Activated CD4-positive, alpha-beta T cell treated with anti-CD3 and anti-CD28 coated beads for 36 hours (primary cell): ENCODE measurements at places on chromosomes 1 and 21. TPM values are rescaled to one million over a fixed set of nuclear protein-coding genes. Genes with fewer than 3 reads are reported as not detected.

The ANGPTL3 gene
- total RNA-seq, result not detected

GRCh38 chr1:64693406-64693805 lies 51.5 kb upstream of the RAVER2 start:
- no peaks in the 10 kb centered on the region for H3K36me3 ChIP-seq
- no peaks in the 10 kb centered on the region for H3K27me3 ChIP-seq
- no peak overlapping the region for H3K4me3 ChIP-seq
- H3K4me1 ChIP-seq, result peaks cover 5% of the 10 kb centered on the region
- no peak for DNase-seq

DNA sequence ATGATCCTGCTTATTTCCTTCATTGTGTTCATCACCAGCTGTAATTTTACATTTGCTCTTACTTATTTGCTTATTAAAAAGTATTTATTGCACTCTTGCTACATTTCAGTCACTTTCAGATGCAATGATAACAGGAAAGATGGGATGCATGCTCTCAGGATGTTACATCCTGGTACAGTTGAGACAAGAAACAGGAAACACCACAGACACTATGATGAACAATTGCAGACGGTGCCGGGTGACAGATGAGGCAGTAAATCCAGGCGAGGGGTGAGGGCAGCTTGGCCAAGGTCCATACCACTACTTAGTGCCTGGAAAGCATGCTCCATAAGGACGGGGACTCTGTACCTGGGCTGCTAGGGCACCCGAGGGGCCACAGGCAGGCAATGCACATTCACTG lies 156.6 kb upstream of the RAB4A start:
- H3K27me3 ChIP-seq, result no peaks in the 10 kb centered on the region
- H3K4me3 ChIP-seq, result no peak overlapping the region
- H3K27ac ChIP-seq, result no peak overlapping the region

The SDF4 gene
- 108 TPM for total RNA-seq

The SPATC1L gene
- total RNA-seq, result 8.1 TPM

DNA sequence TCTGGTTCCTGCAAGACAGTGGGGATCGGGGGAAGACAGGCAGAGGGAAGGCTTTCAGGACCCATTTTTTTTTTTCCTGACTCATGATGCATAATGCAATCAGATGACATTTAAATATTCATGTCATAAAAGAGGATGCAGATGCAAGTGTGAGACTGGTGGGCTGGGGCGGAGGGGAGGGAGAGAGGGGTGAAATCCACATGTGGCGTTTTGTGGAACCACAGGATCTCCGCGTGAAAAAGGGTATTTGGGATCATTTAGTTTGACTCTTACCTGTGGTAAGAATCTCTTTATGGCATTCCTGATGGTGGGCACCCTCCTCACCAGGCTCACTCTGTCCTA lies 249.3 kb upstream of the CSF3R start:
- no peak overlapping the region for H3K4me3 ChIP-seq
- no peak for DNase-seq
- H3K4me1 ChIP-seq, result no peaks in the 10 kb centered on the region
- no peak overlapping the region for H3K27ac ChIP-seq

- peaks cover 14% of the 10 kb centered on the region for H3K4me1 ChIP-seq
- no peaks in the 10 kb centered on the region for H3K27me3 ChIP-seq
- no peak overlapping the region for H3K4me3 ChIP-seq
- H3K27ac ChIP-seq, result no peak overlapping the region
- no peaks in the 10 kb centered on the region for H3K36me3 ChIP-seq
These were observed 91.5 kb downstream of the SIPA1L2 start for GRCh38 chr1:232538224-232538942.

DNA sequence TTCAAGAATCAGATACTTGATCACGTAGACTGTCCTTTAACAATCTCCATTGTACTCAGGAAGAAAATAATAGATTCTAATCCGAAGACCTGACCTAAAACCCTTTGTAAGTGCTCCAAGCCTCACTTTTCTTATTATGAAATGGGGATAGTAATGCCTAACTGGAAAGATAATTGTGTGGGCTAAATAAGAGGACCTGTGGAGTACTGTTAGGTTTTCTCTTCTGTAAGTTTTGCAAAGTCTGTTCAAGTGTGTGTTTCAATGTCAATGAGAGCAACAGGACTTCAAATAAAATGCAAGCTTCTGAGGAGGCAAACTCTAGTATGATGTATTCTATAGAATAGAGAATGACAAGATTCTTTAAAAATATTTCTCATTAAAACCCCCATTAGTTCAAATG lies 348.6 kb downstream of the USP25 start:
- no peaks in the 10 kb centered on the region for H3K36me3 ChIP-seq
- H3K27ac ChIP-seq, result no peak overlapping the region
- H3K4me3 ChIP-seq, result no peak overlapping the region
- no peaks in the 10 kb centered on the region for H3K27me3 ChIP-seq
- DNase-seq, result no peak

The GUCA2A gene
- not detected for total RNA-seq

DNA sequence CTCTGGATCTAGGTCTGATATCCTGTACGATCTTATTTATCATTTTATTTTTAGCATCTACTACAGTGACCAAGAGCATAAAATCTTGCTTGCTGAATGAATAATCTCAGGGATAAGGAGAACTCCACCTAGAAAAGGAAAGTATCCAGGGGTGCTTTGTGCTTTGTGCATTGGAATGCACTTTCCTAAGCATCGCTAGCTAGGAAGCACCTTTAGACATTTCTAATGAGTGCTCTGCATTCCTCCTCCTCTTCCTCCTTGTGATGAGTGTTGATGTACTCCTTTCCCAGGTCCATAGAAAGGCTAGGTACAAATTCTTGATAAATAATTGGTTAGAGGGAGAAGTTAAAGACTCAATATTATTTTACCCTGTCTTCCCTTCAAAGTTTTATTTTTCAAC lies 31.4 kb downstream of the TCEANC2 start:
- no peaks in the 10 kb centered on the region for H3K4me1 ChIP-seq
- H3K27me3 ChIP-seq, result no peaks in the 10 kb centered on the region
- H3K27ac ChIP-seq, result no peak overlapping the region
- H3K36me3 ChIP-seq, result no peaks in the 10 kb centered on the region
- H3K4me3 ChIP-seq, result no peak overlapping the region

The GJA9 gene
- total RNA-seq, result not detected

- H3K4me1 ChIP-seq, result no peaks in the 10 kb centered on the region
- no peaks in the 10 kb centered on the region for H3K36me3 ChIP-seq
- DNase-seq, result no peak
These were observed 1.0 kb upstream of the OR10J4 start for GRCh38 chr1:159430985-159431384.

GRCh38 chr1:54376430-54377039 lies 29.7 kb downstream of the SSBP3 start:
- peak overlapping the region; percentile 56 for H3K27ac ChIP-seq
- peaks cover 5% of the 10 kb centered on the region for H3K36me3 ChIP-seq
- H3K4me3 ChIP-seq, result no peak overlapping the region
- peak; percentile 62 for DNase-seq

DNA sequence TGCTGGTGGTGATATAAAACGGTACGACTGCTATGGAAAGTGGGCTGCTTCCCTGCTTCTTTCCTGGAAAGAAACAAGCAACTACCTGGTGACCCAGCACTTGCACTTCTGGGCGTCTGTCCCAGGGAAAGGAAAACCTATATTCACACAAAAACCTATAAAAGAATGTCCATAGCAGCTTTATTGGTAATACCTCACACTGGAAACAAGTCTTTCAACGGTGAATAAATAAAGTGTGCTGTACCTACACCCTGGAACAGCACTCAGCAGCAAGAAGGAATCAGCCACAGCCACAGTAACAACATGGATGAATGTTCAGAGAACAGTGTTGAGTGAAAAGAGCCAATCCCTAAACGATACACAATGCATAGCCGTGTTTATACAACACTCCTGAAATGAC lies 19.9 kb downstream of the SLC19A1 start:
- DNase-seq, result no peak
- no peak overlapping the region for H3K4me3 ChIP-seq
- H3K4me1 ChIP-seq, result peaks cover 12% of the 10 kb centered on the region
- H3K36me3 ChIP-seq, result peaks cover 72% of the 10 kb centered on the region
- H3K27me3 ChIP-seq, result no peaks in the 10 kb centered on the region

GRCh38 chr1:178538192-178538916 lies 25.4 kb downstream of the TEX35 start:
- peaks cover 2% of the 10 kb centered on the region for H3K4me1 ChIP-seq
- no peak for DNase-seq
- H3K4me3 ChIP-seq, result no peak overlapping the region
- no peaks in the 10 kb centered on the region for H3K36me3 ChIP-seq
- H3K27ac ChIP-seq, result no peak overlapping the region
- no peaks in the 10 kb centered on the region for H3K27me3 ChIP-seq

GRCh38 chr1:92690212-92690906 lies 94.5 kb downstream of the EVI5 start:
- peaks cover 9% of the 10 kb centered on the region for H3K4me1 ChIP-seq
- H3K27ac ChIP-seq, result no peak overlapping the region
- peaks cover 2% of the 10 kb centered on the region for H3K36me3 ChIP-seq
- H3K27me3 ChIP-seq, result no peaks in the 10 kb centered on the region
- no peak for DNase-seq
- no peak overlapping the region for H3K4me3 ChIP-seq

GRCh38 chr1:33130297-33130696 lies 49.3 kb downstream of the AZIN2 start:
- H3K4me1 ChIP-seq, result peaks cover 46% of the 10 kb centered on the region
- H3K27me3 ChIP-seq, result no peaks in the 10 kb centered on the region
- H3K27ac ChIP-seq, result peak overlapping the region; percentile 27
- H3K36me3 ChIP-seq, result peaks cover 12% of the 10 kb centered on the region
- DNase-seq, result peak; percentile 60
- H3K4me3 ChIP-seq, result no peak overlapping the region

The LRRC38 gene
- total RNA-seq, result not detected

The OR2T11 gene
- not detected for total RNA-seq

DNA sequence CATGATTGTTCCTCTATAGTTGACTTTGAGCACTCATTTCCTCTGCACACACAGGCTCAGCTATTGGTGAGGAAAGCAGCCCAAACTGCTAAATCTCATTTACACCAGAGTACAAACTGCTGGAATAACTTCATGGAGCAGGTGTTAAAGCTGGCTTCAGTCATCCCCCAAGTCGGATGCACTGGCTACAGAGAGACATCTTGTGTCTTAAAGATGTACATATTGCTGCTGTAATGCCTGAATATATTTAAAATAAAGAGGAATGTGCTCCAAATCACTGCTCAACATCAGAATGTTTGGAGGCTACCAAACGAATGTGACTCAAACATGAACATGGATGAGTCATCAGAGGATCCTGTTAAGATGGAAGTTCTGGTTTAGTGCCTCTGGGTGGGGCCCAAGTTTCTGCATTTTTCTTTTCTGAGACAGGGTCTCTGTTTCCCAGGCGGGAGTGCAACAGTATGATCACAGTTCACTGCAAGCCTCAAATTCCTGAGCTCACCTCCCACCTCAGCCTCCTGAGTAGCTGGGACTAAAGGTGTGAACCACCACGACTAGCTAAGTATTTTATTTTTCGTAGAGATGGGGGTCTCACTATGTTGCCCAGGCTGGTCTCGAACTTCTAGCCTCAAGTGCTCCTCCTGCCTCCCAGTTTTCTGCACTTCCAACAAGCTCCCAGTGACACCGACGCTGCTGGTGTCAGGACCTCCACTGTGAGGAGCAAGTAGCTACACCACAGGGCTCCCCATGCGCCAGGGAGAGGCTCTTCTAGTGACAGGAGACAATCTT lies 79.0 kb upstream of the KRTAP19-8 start:
- no peak overlapping the region for H3K4me3 ChIP-seq
- peaks cover 31% of the 10 kb centered on the region for H3K36me3 ChIP-seq
- peak overlapping the region; percentile 30 for H3K27ac ChIP-seq
- peaks cover 15% of the 10 kb centered on the region for H3K4me1 ChIP-seq
- H3K27me3 ChIP-seq, result no peaks in the 10 kb centered on the region

- no peaks in the 10 kb centered on the region for H3K36me3 ChIP-seq
- peaks cover 12% of the 10 kb centered on the region for H3K4me1 ChIP-seq
- H3K27ac ChIP-seq, result no peak overlapping the region
- H3K27me3 ChIP-seq, result peaks cover 41% of the 10 kb centered on the region
- no peak for DNase-seq
These were observed 13.5 kb upstream of the COL16A1 start for GRCh38 chr1:31717341-31717740.

The SYCP1 gene
- not detected for total RNA-seq

DNA sequence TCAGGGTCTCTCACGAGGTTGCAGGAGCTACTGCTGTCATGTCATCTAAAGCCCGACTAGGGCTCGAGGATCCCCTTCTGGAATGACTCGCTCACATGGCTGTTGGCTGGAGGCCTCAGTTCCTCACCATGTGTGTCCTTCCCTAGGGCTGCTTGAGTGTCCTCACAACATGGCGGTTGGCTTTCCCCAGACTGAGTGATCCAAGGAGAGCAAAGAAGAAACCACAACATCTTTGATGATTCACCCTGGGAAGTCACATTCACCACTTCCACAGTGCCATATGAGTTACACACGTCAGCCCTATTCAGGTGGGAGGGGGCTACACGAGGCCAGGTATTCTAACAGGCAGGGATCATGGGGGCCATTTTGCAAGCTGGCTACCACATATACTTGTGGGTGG lies 64.9 kb downstream of the FHAD1 start:
- H3K4me3 ChIP-seq, result no peak overlapping the region
- peak; percentile 10 for DNase-seq
- H3K36me3 ChIP-seq, result no peaks in the 10 kb centered on the region
- no peak overlapping the region for H3K27ac ChIP-seq

The SPATA1 gene
- total RNA-seq, result 1.4 TPM

- no peaks in the 10 kb centered on the region for H3K4me1 ChIP-seq
- H3K27me3 ChIP-seq, result no peaks in the 10 kb centered on the region
- H3K36me3 ChIP-seq, result no peaks in the 10 kb centered on the region
- H3K27ac ChIP-seq, result no peak overlapping the region
These were observed 896.3 kb downstream of the TTLL7 start for GRCh38 chr1:83102630-83103071.

DNA sequence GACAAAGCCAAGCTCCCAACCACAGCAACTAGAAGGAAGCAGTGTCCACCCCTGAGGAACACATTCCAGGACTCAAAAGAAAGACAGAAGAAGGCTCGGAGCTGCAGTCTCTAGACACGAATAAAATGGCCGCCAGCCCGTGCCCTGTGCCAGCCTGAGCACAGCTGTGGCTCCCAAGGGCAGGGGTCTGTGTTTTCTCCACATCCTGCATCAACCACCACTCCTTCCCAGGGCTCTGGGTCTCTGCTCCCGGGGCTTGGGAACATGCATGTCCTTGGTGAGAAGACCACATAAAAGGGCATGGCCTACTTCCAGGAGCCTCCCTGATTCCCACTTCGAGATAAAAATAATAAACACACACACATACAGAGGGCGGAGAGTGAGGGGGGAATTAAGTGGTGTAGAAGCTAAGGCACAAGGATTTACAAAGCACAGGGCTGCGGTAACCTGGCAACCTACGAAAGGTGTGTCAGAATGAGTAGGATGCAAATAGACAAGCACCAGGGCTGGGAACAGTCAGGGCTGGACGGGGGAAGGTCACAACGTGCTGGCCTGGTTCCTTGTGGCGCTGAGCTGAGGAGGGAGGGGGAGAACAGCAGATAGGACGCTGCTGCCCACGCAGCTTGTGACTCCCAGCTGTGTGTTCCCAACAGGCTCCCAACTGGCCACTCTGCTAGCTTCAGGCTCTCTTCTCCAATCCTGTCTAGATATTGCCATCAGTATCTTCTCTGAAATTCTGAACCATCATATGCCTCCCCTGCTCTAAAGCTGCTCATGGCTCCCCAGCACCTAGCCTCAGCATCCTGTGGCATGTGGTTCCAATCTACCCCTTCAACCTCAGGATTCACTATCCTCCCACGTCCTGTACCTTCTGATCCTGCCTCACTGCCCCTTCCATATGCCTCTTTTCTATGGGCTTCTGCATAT lies 72.5 kb downstream of the CD34 start:
- peak overlapping the region; percentile 48 for H3K27ac ChIP-seq
- no peak overlapping the region for H3K4me3 ChIP-seq
- H3K4me1 ChIP-seq, result peaks cover 67% of the 10 kb centered on the region
- peaks cover 25% of the 10 kb centered on the region for H3K36me3 ChIP-seq
- no peaks in the 10 kb centered on the region for H3K27me3 ChIP-seq

- DNase-seq, result no peak
- peaks cover 4% of the 10 kb centered on the region for H3K4me1 ChIP-seq
- H3K27me3 ChIP-seq, result no peaks in the 10 kb centered on the region
- H3K4me3 ChIP-seq, result no peak overlapping the region
These were observed 51.5 kb downstream of the ATP5PO start for GRCh38 chr21:33864150-33864549.
